ENCODE measurements at places on chromosomes 3 and 15.

DNA sequence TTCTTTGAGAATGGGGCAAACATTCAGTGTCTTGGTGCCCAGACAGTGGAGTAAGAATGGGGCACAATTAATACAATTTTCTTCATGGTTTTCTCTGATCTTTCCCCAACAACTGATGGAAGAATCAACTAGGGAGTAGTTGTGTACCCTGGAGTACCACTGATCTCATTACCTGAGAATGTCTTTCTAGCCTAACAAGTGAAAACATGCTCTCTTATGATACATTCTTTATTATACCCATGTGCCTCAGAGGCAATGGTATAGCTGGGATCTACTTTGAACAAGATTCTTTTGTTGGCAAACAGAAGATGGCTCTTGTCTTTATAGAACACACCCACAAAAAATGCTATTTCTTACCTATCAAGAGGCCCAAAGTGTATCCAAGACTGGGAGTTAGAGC is 250.6 kb upstream of the CMC1 start:
- DNase-seq = no peak

- no peak for DNase-seq
Observed at GRCh38 chr3:63706321-63707085, 54.0 kb downstream of the SNTN start.

DNA sequence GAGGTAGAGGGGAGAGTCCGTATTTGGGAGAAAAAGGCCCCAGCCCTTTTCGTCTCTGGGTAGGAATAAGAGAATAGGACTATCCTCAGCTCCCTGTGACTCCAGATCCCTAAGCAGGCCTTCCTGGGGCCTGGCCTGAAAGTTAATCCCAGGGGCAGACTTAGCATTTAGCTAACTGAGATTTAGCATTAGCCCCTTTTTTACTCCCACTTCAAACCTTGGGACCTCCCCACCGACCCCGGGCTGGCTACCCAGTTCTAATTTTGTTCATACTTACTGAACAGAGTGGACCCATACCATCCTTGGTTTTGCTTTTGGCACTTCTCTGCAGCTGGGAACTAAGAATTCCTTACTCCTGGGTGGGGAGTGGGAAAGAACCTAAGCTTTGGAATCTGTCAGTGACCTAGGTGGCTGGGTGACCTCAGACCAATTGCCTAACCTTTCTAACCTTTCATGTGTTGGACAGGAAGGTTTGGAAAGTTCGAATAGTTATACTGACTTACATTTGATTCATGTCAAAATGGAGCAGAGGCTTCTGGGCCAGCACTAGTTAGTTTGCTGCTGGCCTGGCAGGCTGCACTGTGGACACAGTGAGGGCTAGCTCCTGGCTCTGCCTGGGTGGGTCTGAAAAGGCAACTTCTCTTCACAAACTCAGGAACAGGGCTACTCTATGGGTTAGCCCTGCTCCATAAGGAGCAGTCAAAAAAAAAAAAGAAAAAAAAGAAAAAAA is 11.6 kb downstream of the TTC21A start:
- DNase-seq = no peak

DNA sequence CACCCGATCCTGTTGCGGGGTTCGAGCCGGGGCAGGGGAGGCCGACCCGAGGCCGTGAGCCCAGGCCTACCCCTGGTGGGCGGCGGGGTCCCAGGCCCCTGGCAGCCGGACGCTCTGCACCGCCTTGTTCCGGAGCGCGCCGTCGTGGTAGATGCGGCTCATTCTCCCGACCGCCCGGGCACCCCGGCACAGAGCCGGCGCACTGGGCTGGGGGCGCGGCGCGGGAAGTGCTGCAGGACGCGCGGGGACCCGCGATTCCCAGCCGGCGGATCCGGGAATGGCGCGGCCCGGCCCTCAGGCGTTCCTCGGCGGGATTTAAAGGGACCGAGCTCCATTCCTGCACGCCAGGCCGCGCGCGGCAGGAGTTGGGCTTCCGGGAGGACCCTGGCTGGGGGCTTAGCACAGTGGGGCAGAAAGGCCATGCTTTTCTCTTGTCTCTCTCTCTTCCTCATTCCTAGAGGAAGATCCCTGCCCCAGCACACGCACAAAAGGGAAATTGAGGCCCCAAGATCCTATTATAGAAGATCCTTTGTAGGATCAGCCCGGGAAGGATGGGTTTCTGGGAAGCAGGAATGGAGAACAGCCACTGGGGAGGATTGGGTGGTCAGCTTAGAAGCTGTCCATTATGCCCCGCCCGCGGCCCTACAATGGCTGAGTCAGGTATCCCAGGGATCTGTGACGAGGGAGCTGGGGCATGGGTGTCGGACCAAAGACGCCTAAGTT is at the start of gene ARPIN:
Gene ARPIN, minus strand, starts transcription at position 279 of the 723 bp plus-strand sequence. Its CDS starts 117 bp downstream, at position 162.
- DNase-seq = no peak

- no peak for DNase-seq
Observed at GRCh38 chr3:17115186-17115585, 230.4 kb downstream of the PLCL2 start.

DNA sequence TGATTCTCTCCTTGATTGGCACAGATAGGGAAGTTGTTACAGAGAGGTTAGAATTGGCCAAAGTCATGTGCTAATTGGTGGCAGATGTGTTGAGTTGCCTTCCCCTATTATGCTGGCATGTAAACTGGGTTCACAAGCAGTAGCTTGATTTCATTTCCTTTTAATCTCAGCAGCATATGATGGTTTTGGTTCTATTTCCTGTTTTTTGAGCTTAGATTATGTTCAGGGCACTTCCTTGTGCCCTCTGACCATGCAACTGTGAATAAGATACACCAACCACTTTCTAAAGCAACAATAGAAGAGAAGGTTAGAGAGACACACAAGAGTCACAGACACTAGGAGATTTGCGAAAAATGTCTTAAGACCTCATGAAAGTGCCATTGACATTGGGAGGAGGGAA is 16.5 kb downstream of the HPS3 start:
- no peak for DNase-seq

DNA sequence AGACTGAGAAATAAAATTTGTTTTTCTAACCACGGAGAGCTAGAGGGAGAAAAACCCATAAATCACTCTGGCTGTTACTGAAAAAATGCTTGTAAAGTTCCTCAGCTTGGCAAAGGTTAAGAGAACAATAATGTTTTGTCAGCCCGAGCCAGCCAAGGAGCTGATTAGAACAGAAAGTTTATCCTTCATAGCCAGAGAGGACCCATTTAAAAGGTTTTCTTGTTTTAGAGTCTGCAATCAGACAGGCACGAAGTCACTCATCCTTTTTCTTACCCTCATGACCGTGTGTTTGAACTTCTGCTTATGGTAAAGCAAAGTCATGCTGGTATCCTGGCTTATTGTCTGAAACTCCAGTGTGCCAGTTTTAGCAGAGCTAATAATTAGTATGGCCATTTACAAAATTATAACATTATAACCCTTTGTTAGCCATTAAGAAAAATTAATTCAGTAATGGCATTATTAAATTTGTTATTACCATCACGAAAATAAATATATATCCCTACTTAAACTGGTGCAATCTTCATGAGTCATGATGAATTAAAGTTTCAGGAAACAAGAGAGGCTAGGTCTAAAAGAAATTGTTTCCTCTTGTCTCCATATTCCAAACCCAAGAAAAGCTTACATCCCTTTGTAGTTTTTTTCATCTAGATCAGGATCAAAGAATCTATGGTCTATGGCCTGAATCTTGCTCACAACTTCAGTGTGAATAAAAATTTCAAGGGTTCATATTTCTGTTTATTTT is 13.5 kb upstream of the STXBP5L start:
- DNase-seq = no peak

DNA sequence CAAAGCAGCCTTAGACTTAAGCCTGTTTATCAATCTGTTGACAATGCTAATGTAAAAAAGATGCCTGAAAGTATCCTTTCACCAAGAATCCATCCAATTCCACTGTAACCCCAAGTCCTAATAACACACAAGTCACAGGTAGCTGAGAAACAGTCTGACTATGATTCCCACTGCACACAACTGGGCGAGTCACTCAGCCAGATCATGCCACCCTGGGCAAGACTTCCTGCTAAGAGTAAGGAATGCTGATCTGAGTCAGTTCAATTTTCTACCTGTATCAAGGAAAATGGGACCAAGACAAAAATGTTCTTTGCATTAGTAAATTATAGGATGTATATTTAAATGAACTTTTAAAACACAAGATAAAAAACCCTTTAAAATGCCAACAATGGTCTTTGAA is 33.3 kb downstream of the NPTN start:
- no peak for DNase-seq

All from renal cortex interstitium (tissue), 15 donors.